ENCODE measurements at places on chromosomes 7 and 10. TPM values are rescaled to one million over a fixed set of nuclear protein-coding genes. Genes with fewer than 3 reads are reported as not detected.

DNA sequence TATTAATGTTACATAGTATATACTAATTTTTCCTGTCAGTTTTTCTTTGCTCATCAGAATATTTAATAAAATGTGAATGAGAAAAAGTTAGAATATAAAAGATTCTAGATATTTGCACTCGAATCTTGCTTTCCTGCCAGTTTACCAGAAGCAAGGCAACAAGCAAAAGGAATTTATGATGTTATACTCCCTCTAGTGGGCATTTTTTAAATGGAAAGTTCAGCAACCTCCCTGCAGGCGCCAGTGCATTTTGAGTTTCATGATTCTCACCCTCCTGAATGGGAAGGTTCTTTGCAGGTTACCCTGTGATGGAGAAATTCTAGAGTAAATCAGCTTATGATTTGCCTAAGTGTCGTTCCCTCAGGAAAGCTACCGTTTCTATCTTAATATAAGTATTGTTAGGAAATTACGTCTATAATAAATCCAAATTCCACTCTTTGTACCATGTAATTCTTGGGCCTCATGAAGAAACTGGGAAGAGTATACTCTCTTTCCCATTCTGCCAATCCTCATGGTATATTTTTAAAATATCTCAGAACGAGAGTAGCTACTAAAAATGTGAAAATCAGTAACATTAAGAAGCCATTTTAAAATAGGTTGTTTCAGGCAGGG lies 350.0 kb downstream of the CRPPA start:
- no peak for ATAC-seq

The NANOS1 gene
- 1.3 TPM for total RNA-seq

DNA sequence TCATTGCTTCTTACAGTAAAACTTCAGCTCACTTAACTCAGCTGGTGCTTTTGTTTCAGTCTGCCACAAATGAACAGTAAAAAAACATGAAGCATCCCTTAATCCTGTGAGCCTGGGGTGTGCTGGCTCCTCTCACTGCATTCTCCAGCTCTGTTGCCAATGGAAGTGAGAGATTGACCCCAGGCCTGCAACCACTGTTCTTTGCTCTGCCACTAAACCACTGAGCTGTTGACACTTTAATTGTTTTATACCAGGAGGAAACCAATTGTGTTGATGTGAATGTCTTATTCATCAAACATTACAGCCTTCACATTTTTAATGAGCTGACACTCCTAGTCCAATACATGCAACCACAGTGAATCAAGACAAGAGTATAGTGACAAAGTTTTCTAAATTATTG lies 69.4 kb upstream of the FZD1 start:
- peak; percentile 50 for ATAC-seq

DNA sequence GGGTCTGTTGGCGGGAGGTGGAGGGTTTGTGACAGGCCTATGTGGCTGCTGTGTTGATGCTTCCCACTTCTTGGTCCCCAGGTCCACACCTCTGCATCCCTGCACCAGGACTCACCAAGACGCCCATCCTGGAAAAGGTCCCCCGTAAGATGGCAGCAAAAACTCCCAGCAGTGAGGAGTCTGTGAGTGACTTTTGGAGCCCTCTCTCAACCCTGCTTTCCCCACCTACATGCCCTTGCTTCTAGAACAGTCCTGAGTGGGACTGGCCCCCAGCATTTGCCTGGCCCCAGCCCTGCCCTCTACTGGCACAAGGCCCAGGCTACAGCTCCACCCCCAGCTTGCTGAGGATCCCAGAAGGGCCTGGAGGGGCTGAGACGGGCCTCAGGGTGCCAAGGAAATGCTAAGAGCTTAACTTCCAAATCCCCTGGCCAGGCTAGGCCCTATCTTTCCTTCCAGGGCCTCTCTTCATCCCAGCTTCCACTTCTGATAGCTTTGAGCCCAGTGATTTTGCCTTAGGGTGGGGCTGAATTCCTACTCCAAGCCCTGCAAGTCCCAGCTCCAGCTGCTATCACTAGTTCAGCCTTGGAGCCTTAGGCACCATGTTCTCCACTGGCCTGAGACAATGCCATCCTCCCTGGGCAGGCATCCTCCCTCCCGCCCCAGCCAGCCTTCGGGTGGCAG lies 2.7 kb downstream of the CHAT start:
- no peak for ATAC-seq

The HOXA3 gene
- total RNA-seq: 19.7 TPM

DNA sequence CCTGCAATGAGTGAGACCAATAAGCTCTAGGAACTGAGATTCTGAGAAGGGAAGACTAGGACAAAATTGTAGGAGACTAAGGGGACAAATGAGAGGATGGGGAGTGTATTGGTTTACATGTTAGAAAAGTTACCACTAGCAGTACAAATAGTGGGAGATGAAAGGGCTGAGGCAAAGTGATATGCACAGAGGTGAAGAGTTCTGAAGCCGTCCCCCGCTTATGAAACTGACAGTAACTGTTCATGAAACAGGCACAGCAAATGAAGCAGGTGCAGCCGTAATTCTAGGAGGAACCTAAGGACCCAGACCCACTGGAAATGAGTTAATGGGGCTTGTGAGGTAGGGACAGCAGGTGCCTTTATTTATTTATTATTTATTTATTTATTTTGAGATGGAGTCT lies 211.3 kb downstream of the PRKG1 start:
- no peak for ATAC-seq

GRCh38 chr10:11934262-11934661 lies 108.3 kb downstream of the UPF2 start:
- ATAC-seq: peak; percentile 50

- no peak for ATAC-seq
Measured at GRCh38 chr7:10799475-10799874, 174.2 kb upstream of the PHF14 start.

DNA sequence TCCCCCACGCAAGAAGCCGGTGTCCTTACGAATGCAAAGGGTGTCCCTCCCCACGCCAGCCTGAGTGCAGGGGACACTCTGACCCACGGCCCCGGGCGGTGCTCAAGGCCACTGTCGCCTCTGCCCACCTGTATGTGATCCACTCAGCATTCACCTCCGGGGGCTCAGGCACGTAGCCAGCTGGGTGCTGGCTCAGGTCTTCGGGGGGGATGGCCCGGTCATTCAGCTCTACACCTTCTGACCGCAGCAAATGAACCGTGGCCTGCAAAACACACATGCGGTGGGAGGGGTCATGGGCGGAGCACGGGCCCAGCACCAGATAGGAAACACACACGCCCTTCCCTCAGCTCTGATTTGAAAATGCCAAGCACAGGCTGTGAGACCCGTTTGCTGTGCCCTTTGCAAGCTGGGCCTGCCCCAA lies 25.9 kb downstream of the CFAP46 start:
- no peak for ATAC-seq

The CTTNBP2 gene
- total RNA-seq: 12.6 TPM

DNA sequence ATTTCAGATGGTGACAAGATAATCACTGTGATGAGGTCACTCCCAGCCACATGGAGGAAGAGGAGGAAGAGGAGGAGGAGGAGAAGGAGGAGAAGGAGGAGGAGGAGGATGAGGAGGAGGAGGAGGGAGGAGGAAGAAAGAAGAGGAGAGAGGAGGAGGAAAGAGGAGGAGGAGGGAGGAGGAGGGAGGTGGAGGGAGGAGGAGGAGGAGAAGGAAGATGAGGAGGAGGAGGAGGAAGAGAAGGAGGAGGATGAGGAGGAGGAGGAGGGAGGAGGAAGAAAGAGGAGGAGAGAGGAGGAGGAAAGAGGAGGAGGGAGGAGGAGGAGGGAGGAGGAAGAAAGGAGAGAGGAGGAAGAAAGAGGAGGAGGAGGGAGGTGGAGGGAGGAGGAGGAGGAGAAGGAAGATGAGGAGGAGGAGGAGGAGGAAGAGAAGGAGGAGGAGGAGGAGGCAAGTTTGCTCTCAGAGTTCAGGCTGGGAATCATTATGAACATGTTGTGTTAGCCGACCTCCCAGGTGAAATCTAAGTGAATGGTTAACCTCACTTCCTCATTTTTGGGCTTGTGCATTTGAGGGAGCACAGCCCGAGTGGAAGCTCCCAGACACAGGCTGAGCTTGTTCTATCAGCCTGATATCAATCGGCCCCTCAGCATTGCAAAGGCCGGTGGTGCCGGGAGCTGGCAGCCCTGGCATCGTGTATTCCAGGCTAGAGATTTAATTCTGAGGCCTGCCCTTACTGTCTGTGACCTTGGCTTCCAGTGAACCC lies 236.2 kb upstream of the PITRM1 start:
- ATAC-seq: no peak

The CYP26A1 gene
- total RNA-seq: 1.0 TPM

DNA sequence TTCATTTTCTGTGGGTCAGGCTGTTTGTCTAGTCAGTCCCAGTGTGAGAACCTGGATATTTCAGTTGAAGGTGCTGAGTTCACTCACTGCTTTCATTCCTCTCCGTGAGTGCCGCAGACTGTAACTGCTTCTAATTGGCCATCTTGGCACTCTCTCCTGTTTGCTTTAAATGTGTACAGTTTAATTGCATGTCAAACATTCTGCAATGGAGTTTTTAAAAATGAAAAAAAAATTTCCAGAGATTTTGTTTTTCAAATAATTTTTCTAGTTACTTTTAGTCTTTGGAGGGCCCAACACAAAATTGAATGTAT lies 87.8 kb downstream of the CCSER2 start:
- no peak for ATAC-seq

The CALHM3 gene
- not detected for total RNA-seq

GRCh38 chr7:41885748-41886147 lies 182.9 kb upstream of the INHBA start:
- ATAC-seq: no peak

DNA sequence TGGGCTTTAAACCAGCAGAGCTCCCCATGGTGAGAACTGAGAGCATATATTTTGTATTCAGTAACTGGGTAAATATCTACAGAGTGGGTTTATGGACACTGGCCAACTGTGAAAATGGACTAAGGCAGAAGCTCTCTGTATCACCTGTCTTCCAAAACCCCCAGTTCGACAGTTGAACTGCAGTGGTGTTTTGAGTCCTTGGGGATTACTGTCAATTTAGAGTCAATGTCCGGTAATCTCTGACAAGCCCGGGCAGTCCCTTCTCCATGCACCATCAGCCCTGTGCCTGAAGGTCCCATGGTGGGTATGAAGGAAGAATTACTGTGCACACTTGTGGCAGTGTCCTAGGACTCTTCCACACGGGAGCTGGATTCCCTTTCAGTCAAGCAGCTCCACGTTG lies 235.0 kb downstream of the CCSER2 start:
- ATAC-seq: no peak

The CHST3 gene
- total RNA-seq: 13.4 TPM

GRCh38 chr7:14505906-14506305 lies 396.6 kb downstream of the DGKB start:
- no peak for ATAC-seq

The MKI67 gene
- total RNA-seq: 2.3 TPM

- peak; percentile 3 for ATAC-seq
Measured at GRCh38 chr7:26858735-26859134, 5.7 kb downstream of the SKAP2 start.

Data from motor neuron (in vitro differentiated cells).